CD4-positive, alpha-beta T cell (primary cell): ENCODE measurements at places on chromosomes 7 and 10. TPM values are rescaled to one million over a fixed set of nuclear protein-coding genes. Genes with fewer than 3 reads are reported as not detected.

ITPRID1 gene
- not detected for total RNA-seq

NEBL gene
- total RNA-seq, result 0.22 TPM

ITGB8 gene
- not detected for total RNA-seq

ACSM6 gene
- total RNA-seq, result not detected

CHAT gene
- total RNA-seq, result not detected

ADAM22 gene
- 0.64 TPM for total RNA-seq

GRCh38 chr10:94108200-94108599 is 114.5 kb downstream of the PLCE1 start:
- DNase-seq, result no peak

DNA sequence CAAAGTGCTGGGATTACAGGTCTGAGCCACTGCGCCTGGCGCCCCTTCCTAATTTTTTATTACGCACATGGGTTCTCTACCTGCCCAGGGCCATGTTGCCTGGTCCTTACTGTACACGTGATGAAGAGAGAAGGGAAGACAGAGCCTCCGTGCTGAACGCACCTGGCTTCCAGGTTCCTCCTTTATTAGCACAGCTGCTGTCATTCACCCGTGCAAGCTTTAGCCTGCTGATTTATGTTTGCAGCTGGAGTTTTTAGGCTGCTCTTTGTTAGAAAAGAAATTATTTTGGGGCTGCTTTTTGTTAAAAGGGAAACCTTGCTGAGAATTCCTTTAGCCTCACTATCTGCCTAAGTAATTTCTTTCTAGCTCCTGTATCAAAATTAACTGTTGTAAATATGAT is 417.0 kb downstream of the CALN1 start:
- DNase-seq, result no peak

- DNase-seq, result no peak
These were observed 13.4 kb downstream of the SERPINE1 start for GRCh38 chr7:101140339-101140699.

- DNase-seq, result no peak
These were observed 13.3 kb downstream of the PARP12 start for GRCh38 chr7:140049339-140050024.

GRCh38 chr10:117360994-117361667 is 14.1 kb downstream of the PDZD8 start:
- DNase-seq, result no peak

DNA sequence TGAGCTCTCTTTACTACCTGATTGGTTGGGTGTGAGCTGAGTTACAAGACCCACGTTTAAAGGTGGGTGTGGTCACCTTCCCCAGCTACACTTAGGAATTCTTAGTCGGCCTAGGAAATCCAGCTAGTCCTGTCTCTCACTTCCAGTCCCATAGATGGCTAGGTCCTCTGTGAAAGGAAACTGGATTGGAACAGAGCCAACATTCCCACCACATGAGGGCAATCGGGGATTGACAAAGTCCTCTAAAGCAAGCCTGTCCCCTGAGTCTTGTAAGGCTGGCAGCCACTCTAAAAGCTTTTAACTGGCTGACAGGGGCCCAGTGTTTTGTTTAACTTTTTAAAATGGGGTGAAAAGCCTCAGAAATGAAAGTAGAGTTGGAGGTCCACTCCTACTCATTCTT is 15.1 kb upstream of the CROT start:
- DNase-seq, result no peak

- DNase-seq, result no peak
These were observed 148.9 kb downstream of the PARD3 start for GRCh38 chr10:34666008-34666704.

GRCh38 chr7:22025075-22025474 is 79.4 kb upstream of the CDCA7L start:
- no peak for DNase-seq

- no peak for DNase-seq
These were observed 171.3 kb upstream of the STEAP4 start for GRCh38 chr7:88477976-88478375.

GRCh38 chr7:10210000-10210399 is 763.7 kb upstream of the PHF14 start:
- no peak for DNase-seq

GRCh38 chr7:83451501-83452045 is 197.4 kb downstream of the SEMA3E start:
- DNase-seq, result no peak

DNA sequence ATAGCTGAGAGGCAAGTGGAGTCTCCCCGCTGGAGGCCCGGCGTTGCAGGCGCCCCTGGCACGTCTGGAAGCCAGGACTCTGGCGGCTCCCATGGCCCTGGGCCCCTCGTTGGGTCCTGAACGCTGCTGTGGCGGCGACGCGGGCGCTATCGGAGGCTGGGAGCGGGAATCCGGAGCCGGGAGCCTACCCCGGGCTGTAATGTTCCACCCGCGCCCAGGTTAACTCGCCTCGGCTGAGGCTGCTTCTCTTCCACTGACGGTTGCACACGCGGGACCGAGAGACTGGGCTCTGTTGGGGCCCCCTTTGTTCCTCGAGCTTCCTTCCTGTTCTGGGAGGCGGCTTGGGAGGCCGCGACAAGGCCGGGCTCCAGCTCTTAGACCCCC is 1.3 kb upstream of the HOXA5 start:
- no peak for DNase-seq

DNA sequence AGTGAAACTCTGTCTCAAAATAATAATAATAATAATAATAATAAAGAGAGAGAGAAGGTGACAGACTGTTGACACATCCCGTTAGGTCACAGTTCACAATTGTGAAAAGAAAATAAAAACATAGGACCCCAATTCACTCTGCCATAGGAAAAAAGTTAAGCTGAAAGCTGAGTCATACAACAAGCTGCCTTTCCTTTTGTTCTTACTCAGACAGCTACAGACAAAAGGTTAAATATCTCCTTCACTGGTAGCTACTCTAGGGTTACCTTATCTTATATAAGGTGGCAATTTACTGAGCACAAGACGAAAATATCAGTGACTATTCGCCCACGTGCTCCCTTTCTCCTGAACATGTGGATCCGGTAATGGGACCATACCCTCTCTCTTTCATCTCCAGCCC is 17.5 kb downstream of the TUBAL3 start:
- no peak for DNase-seq
